ENCODE measurements at places on chromosomes 1 and 21.

DNA sequence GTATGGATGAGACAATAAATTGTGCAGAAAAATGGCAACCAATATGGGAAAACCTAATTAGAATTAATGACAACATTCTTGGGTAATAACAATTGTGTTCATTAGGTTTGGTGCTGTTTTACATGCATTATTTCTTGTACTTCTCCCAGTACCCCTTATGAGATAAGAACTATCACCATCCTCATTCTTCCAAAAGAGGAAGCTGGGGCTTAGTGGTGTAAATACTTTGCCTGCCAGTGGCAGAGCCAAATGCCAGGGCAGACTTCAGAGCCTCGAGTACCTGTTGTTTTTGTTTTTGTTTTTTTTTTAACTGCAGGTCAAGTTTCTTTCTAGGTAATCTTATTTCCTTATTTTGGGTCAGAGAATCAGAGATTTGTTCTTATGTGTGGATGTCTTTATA lies 206.4 kb downstream of the RHOU start:
- DNase-seq: no peak

- no peak for DNase-seq
Measured at GRCh38 chr1:182555493-182555892, 33.6 kb downstream of the RNASEL start.

DNA sequence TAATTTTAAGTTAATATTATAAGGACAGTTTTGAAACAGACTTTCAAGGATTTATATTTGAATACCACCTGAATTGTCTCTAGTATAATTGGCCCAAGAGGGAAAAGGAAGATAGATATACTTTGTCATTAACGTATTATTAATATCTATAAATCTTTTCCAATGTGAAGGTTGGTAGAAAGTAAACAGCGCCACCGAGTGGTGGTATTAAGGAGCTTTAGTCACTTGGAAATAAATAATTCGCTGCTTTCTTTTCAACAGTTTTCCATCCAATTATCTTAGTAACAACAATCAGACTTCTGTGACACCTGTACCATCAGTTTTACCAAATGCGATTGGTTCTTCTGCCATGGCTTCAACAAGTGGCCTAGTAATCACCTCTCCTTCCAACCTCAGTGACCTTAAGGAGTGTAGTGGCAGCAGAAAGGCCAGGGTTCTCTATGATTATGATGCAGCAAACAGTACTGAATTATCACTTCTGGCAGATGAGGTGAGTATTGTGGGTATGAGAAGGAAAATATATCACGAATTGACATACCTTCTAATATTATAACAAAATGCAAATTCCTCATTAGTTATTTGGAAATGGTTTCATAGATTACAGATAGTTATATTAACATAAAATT lies 37.7 kb downstream of the SH3GLB1 start:
- DNase-seq: peak; percentile 38

GRCh38 chr21:28776251-28776650 lies 216.4 kb downstream of the LTN1 start:
- DNase-seq: no peak

- no peak for DNase-seq
Measured at GRCh38 chr1:178530037-178530402, 17.1 kb downstream of the TEX35 start.

- no peak for DNase-seq
Measured at GRCh38 chr1:2299131-2299627, 71.1 kb downstream of the SKI start.

DNA sequence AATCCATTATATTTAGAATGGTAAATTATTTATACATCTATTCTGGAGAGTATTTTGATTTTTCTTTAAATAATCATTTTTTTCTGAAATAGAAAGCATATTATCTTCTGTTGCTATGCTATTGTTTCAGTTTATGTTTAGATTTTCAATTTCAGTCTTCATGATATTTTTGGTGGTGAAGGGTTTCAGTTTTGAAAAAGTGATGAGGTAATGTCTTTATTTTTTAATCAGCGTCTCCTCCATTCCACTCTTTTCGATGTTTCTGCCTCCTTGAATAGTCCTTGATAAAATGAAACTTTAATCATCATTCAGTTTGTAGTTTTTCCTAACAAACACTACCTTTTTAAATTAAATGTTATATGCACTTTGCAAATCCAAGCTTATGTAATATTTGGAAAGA lies 428.6 kb downstream of the PTPRC start:
- DNase-seq: no peak

- DNase-seq: no peak
Measured at GRCh38 chr1:167330601-167331293, 110.1 kb downstream of the POU2F1 start.

- no peak for DNase-seq
Measured at GRCh38 chr1:183077097-183077496, 53.9 kb downstream of the LAMC1 start.

DNA sequence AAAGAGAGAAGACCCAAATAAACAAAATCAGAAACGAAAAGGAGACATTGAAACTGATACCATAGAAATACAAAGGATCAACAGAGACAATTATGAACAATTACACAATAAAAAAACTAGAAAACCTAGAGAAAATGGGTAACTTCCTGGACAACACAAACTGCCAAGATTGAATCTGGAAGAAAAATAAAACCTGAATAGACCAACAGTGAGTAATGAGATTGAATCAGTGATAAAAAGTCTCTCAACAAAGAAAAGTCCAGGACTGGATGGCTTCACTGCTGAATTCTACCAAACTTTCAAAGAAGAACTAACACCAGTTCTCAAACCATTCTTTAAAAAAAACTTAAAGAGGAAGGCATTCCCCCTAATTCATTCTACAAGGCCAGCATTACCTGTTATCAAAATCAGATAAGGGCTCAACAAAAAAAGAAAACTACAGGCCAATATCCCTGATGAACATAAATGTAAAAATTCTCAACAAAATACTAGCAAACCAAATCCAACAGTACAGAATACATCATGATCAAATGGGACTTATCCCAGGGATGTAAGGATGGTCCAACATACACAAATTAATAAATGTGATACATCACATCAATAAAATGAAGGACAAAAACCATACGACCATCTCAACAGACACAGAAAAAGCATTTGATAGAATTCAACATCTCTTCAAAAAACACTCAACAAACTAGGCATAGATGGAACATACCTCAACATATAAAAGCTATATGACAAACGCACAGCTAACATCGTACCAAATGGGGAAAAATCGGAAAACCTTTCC lies 119.9 kb downstream of the ACBD6 start:
- DNase-seq: no peak

DNA sequence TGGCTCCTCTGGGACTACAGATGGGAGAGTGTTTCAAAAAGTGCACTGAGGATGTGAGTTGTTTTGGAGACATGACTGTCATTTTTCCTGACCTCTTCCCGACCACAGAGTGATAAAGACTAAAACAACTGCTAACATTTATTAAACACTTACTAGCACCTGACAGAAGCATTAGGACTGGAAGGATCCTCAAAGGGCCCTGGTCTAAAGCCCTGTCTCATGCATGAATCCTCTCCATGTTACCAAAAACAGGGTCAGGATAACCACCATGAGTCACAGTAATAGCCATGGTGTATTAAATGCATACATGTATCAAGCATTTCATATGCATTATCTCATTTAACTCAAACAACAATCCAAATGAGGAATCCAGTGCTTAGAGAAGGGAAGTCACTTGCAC lies 11.5 kb downstream of the CYB5RL start:
- no peak for DNase-seq

- DNase-seq: no peak
Measured at GRCh38 chr1:221712198-221712684, 29.6 kb downstream of the DUSP10 start.

GRCh38 chr1:18599086-18599485 lies 31.6 kb upstream of the PAX7 start:
- no peak for DNase-seq

GRCh38 chr21:42829954-42830353 lies 49.4 kb downstream of the WDR4 start:
- no peak for DNase-seq

- DNase-seq: no peak
Measured at GRCh38 chr1:28244549-28245251, 8.8 kb downstream of the ATP5IF1 start.

- no peak for DNase-seq
Measured at GRCh38 chr1:94946886-94947285, 20.0 kb upstream of the CNN3 start.

DNA sequence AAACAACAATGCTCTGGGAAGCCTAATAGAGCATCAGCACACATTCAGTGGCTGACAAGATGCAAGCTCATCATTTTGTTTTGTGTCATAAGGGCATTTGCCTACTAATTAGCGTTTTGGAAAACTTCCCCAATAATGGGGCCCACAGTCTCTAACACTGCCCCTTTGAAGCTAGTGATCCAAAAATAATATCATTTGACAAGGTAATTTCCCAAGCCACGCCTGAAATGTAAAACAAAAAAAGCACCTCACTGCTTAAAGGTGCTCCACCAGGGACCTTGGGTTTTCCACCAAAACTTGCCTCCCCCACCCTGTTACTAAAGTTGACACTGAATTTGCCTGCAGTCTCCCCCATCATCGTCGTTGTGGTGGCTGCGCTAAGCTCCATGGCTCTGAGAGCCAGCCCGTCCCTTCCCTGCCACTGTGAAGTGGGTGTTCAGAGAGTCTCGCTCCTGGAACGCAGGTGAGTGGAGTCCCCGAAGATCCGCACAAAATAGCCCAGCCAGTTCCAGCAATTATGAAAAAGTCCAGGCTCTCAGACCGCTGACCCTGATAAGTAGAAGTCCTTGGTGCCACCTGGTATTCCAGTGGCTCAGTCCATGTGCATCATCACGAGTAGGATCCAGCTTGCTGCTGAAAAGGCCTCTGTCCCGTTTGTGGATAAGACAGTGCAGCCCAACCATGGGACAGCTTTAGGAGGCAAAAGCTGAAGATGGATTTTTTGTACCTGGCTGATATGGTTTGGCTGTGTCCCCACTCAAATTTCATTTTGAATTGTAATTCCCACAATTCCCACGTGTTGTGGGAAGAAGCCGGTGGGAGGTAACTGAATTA lies 52.2 kb downstream of the RAB3GAP2 start:
- no peak for DNase-seq

GRCh38 chr1:44830900-44831304 lies 12.2 kb downstream of the PTCH2 start:
- no peak for DNase-seq

GRCh38 chr1:203521074-203521794 lies 27.3 kb downstream of the OPTC start:
- DNase-seq: no peak

DNA sequence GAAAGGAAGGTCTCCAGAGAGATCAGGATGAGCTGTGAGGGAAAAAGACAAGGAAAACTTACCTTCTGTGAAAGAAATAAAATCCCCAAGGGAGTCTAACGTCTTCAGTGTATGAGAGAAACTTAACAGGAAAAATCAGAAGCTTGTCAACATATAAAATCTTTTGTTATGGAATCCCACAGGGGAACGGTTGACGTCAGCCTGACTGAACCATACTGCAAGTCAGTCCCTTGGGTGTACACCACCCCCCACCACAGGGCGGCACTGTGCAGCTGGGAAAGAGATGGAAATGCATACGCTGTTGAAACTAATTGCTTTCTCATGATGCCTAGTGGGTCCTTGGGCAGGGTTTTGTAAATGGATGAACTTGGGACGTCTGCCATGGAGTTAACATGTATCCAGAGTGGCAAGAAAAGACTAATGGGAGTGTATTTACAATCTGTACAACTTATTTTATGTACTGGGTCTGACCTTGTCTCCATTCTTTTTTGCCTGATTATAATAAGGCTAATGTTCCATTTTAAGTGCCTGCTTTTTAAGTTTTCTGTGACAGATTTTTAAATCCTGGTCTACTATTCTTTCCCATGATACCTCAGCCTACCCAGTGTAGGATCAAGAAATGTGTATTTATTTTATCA lies 22.7 kb downstream of the UTP25 start:
- peak; percentile 24 for DNase-seq

- no peak for DNase-seq
Measured at GRCh38 chr1:116167625-116168276, 56.6 kb downstream of the MAB21L3 start.

- no peak for DNase-seq
Measured at GRCh38 chr1:187096689-187097088, 267.9 kb downstream of the PLA2G4A start.

GRCh38 chr21:46100020-46100419 lies 2.1 kb downstream of the COL6A2 start:
- no peak for DNase-seq

DNA sequence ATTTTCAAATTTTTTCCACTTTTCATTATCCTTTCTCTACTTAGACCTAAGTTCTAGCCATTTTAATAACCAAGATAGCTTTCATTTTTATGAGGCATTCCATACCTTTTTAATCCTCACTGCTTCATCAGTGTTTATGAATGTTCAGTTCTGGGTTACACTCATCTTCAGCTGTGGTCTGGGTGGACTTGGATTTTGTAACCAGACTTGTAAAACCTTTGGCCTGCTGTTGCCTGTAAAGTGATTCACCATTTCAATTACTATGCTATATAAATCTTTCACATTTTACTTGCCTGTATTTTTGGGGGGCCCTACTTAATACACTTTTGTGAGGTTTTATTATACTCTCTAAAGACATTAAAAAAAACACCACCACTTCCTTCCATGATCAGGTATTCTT lies 46.2 kb downstream of the USP25 start:
- no peak for DNase-seq

- no peak for DNase-seq
Measured at GRCh38 chr1:6777813-6778212, 7.4 kb upstream of the CAMTA1 start.

DNA sequence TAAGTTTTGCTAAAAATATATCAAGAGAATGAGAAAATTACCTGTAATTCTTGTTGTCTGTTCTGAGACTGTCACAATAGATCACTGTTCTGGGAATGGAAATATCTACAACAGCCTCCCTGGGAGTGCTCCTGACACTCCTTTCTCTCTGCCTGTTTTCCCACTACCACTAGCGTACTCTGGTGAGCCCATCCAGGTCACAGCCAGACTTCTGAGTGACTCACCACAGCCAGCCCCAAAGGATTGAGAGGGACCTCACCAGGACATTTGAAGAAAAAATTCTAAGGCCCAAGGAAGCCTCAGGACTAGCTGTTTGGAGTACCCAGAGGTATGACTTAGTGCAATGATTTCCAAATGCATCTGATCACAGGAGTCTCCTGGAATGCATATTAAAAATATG lies 39.0 kb upstream of the TADA1 start:
- DNase-seq: no peak

DNA sequence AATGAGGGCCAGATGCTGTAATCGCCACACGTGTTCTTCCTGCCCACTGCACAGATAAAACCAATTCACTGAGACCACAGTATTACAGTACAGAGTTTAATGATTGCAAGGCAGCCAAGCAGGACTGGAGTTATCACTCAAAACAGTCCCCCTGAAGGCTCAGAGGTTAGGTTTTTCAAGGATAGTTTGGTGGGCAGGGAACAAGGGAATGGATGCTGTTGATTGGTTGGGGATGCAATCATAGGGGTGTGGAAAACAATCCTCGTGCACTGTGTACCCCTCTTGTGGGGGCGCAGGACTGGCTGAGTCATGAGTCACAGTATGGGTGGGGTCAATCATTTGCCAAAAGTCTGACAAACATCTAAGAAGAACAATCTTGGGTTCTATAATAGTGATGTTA lies 12.4 kb upstream of the USP1 start:
- no peak for DNase-seq

- DNase-seq: no peak
Measured at GRCh38 chr1:171250263-171250662, 2.0 kb downstream of the FMO1 start.
